ENCODE measurements at places on chromosomes 4 and X.

GRCh38 chr4:83009529-83009928 is 1.1 kb downstream of the LIN54 start:
- no peak for DNase-seq

GRCh38 chrX:100980608-100981497 is 11.3 kb downstream of the ARL13A start:
- DNase-seq = no peak

GRCh38 chrX:46588263-46588662 is 14.7 kb downstream of the CHST7 start:
- DNase-seq = no peak

DNA sequence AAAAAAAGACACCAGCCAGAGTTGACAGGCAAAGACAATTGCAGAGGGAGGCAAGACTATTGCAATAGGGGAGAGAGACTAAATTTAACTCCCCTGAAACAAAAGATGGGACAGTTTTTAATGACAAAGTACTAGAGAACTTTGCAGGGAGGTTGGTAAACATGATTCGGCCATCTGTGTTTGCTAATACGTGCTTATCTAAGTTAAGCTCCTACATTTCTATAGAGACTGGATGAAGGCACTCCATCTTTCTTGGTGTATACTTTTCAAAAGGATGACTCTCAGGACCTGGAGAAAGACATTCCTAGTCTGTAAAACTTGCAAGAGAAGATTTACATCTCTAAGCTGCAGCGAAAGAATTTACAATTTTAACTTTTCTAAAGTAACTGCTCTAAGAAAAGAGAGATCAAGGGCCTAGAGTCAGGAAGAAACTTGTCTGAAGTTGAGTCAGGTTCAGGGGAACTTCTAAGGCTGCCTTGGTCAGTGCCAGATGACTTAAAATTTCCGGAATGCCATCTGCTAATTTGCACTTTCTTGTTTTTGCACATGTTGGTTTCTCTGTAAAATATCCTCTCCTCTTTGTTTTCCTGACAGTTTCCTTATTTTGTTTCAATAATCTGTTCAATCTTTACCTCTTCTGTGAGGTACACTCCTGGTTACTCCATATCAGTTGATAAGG is 10.6 kb downstream of the ADAM29 start:
- no peak for DNase-seq

DNA sequence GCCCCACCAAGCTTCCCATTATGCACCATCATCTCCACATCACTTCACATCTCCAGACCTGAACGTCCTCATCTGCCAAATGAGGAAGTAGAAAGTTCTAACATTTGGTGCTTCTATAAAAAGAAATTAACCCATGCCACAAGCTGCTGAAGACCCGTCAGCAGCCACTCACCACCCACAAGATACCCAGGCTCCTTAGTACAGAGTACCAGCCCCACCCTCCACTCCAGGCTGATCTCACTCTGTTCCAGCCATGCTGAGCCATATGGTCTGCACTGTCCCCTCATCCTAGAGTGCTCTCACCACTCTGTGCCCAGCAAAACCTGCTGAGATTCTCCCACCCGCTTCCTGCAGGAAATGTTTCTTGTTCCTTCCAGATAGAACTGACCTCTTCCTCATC is 240.8 kb upstream of the PPARGC1A start:
- DNase-seq = no peak

DNA sequence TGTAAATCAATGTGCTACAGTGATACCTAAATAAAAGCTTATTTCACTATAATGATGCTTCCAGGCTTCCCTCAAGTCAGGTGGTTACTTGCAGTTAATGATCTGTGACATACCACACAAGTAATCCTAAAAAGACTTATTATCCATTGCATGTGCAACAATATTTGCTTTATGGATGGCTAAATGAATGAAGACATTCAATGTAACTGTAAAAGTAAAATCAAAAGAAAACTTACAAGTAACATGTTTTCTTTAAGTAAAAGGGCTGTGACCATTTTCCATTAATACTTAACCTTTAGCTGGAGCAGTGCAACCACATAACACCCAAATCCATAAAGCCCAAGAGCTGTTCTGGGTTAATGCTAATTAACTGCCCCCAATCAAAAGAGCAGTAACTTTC is 42.6 kb downstream of the RAB28 start:
- DNase-seq = no peak

DNA sequence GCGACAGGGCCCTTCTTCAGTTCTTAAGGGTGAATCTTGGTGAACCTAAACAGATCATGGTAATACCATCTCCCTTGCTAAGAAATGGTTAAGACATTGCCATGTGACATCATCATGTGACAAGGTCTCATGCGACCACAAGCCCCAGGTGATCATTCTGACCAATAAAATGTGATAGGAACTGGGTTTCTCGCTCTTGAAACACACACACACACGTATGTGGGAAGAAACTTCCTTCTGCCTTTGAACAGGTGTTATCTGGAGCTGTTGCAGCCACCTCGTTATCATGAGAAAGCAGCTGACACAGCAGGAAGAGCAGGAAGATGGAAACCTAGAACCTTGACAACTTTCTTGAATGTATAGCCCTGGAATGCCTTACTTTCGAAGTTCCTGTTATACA is 10.2 kb downstream of the SOD3 start:
- DNase-seq = no peak

- no peak for DNase-seq
Observed at GRCh38 chr4:2786152-2786671, 6.7 kb upstream of the SH3BP2 start.

GRCh38 chr4:73450398-73451004 is 14.5 kb downstream of the AFP start:
- DNase-seq = no peak

GRCh38 chr4:141609243-141609642 is 27.1 kb upstream of the IL15 start:
- DNase-seq = no peak

- DNase-seq = no peak
Observed at GRCh38 chrX:11996810-11997209, 141.5 kb upstream of the FRMPD4 start.

- no peak for DNase-seq
Observed at GRCh38 chr4:147122685-147123084, 177.0 kb upstream of the TTC29 start.

DNA sequence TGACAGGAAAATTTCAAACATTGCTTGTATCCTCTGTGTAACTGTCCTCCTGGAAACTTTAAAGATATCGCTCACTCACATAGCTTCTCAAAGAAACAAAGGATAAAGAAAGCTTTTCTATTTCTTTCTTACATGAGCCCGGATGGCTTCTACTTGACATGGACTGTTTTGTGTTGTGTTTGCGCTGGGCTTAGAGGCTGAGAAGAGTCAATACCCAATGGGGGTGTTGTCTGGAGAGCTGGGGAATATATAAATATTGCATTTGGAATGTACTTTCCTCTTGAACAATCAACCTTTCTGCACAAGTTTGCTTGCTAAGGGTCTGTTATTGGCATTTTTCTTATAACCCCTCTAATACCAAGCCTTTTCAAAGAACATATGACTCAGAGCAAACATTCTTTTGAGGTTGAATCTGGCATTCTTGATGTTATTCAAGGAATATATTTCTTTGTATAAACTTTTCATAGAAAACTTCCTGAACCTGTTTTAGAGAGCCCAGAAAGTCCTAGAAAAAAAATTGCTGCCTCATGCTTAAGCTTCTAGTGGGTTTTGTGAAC is 331.9 kb downstream of the PACRGL start:
- no peak for DNase-seq

GRCh38 chr4:1296324-1297022 is 6.8 kb downstream of the MAEA start:
- no peak for DNase-seq
